ENCODE measurements at places on chromosomes 3 and 15.

GRCh38 chr3:42686832-42687650 is 1.7 kb downstream of the KLHL40 start:
- no peak for DNase-seq

GRCh38 chr3:154137036-154137435 is 15.8 kb downstream of the ARHGEF26 start:
- no peak for DNase-seq

DNA sequence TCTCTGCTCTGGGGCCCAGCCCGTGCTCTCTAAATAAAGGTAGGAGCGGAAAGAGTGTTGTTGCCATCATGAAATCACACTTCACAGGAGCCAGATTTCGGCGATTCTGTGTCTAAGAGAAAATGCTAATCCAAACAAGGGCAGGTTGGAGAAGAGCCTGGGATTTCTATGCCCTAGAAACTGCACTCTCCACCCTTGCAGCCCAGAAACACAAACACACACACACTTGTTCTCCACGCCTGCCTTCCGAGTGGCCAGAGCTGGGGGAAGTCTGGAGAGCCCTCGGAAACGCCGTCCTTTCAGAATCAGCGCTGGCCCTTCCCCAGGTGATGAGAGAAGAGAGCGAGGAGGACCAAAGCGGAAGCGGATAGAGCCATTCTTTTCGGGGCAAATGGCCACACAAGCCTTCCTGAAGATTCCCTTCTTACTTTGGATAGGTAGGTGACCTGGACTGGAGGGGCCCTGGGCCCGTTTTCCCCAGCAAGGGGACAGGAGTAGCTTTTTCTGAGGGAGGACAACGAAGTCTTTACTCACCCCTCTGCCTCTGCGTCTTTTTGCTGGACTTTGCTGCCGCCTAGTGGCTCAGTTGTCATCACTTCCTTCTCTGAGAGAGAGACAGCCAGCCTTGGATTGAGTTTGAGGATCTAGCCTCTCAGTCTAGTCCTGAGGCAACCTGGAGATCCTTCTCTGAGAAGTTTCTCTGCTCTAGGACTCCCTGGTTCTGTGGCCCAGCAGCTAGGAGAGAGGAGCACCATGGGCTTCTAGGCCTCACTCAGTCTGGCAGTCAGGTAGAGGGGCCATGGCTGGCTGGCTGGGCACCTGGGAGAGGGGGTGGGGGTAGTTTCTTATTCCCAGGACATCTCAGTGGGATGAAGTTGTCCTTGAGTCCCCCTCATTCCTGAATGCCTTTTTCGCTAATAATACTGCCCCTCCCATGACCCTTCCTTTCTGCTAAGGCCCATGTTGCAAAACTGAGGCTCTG is 37.7 kb downstream of the SENP8 start:
- DNase-seq, result no peak

- DNase-seq, result no peak
Observed at GRCh38 chr3:159733194-159733860, 255.3 kb upstream of the IL12A start.

- peak; percentile 22 for DNase-seq
Observed at GRCh38 chr15:48330855-48331795, at the start of gene DUT. DUT (plus strand) TSS chr15:48331429; CDS start chr15:48331516, 87 bp downstream.
